Calu3 (cell line): ENCODE measurements at places on chromosomes 16 and 17.
A peak's percentile ranks its signal among the peaks of the same experiment; 100 is the strongest.

GRCh38 chr16:17294856-17295255 is 175.9 kb downstream of the XYLT1 start:
- no peak for DNase-seq
- H3K4me3 ChIP-seq: no peak overlapping the region
- H3K27ac ChIP-seq: no peak overlapping the region
- no peaks in the 10 kb centered on the region for H3K36me3 ChIP-seq
- no peaks in the 10 kb centered on the region for H3K27me3 ChIP-seq

DNA sequence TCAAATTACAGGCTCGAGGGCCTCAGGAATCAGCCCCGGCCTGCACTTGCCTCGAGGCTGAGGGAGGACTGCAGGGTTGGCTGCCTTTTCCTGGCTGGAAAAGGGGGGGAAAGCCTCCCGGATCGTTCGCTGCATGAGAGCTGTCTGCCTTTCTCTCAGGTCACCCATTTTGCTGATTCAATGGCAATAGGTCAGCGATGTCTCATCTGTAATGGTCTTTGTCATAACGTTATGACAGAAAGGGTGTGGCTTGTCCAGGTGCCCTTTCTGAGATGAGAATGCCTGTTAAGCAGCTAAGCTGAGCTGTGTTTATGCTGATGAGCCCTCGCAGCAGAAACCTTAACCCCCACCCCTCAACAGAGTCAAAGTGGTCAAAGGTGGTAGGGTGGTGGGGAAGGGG is 81.8 kb downstream of the AKAP1 start:
- no peak overlapping the region for H3K4me3 ChIP-seq
- peaks cover 13% of the 10 kb centered on the region for H3K27me3 ChIP-seq
- no peak for DNase-seq
- no peaks in the 10 kb centered on the region for H3K4me1 ChIP-seq
- no peaks in the 10 kb centered on the region for H3K36me3 ChIP-seq
- H3K27ac ChIP-seq: no peak overlapping the region

DNA sequence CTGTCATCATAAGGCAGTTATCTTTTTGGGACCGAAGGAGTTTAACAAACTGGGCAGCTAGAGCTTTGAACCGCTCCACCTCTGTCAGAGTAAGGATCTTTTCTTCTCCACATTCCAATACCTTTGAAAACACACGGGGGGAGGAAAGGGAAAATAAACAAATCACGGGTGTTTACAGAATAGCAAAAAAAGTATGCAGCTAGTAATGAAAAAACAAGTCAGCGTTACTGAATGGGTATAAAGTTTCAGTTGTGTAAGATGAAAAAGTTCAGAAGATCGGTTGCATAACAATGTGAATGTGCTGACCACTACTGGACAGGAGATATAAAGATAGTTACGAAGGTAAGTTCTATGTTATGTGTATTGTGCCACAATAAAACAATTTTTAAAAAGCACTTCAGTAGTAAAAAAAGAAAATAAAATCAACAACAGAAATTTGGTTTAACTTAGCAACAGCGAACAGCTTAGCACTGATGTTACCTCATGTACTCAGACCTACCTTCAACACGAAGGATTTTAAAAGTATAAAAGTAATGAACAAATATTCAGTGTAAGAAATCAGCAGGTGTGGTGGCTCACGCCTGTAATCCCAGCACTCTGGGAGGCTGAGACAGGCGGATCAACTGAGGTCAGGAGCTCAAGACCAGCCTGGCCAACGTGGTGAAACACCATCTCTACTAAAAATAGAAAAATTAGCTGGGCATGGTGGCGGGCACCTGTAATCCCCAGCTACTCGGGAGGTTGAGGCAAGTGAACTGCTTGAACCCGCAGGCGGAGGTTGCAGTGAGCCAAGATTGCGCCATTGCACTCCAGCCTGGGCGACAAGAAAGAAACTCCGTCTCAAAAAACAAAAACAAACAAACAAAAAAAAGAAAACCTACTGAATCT is 34.3 kb downstream of the MARF1 start:
- no peak overlapping the region for H3K27ac ChIP-seq
- peaks cover 4% of the 10 kb centered on the region for H3K4me1 ChIP-seq
- no peak for DNase-seq
- H3K4me3 ChIP-seq: no peak overlapping the region
- H3K36me3 ChIP-seq: peaks cover 36% of the 10 kb centered on the region

GRCh38 chr16:73545755-73546154 is 497.8 kb upstream of the ZFHX3 start:
- no peak for DNase-seq
- no peaks in the 10 kb centered on the region for H3K4me1 ChIP-seq
- H3K36me3 ChIP-seq: no peaks in the 10 kb centered on the region
- peaks cover 87% of the 10 kb centered on the region for H3K27me3 ChIP-seq
- H3K4me3 ChIP-seq: no peak overlapping the region
- no peak overlapping the region for H3K27ac ChIP-seq

- H3K4me3 ChIP-seq: no peak overlapping the region
- H3K27ac ChIP-seq: no peak overlapping the region
- H3K27me3 ChIP-seq: no peaks in the 10 kb centered on the region
- H3K36me3 ChIP-seq: peaks cover 64% of the 10 kb centered on the region
- no peak for DNase-seq
- H3K4me1 ChIP-seq: no peaks in the 10 kb centered on the region
Measured at GRCh38 chr17:21003007-21003621, 39.7 kb downstream of the USP22 start.

DNA sequence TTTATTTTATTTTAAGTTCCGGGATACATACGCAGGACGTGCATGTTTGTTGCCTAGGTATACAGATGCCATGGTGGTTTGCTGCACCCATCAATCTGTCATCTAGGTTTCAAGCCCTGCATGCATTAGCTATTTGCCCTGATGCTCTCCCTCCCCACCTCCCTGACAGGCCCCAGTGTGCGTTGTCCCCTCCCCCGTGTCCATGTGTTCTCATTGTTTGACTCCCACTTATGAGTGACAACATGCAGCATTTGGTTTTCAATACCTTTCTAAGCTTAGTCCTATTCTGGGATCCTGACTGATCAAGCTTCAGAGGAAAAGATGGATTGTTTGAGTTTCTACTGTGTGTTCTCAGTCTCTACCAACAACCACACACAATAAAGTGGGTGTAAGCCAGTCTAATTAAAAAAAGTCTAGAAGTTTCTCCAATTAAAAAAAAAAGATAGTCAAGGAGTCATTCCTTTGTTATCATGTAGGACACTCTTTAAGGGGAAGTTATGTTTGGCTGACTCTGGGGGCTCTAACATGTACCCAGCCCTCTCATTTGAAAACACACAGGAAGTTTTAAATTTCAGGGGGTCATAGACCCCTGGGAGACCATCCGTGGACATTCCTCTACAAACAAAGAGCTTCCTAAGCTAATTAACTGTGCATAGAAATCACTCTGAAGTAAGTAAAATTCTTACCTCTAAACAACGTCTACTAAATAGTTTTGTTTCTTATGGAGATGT is 66.3 kb upstream of the ADAMTS18 start:
- H3K27ac ChIP-seq: no peak overlapping the region
- H3K4me3 ChIP-seq: no peak overlapping the region
- H3K4me1 ChIP-seq: no peaks in the 10 kb centered on the region
- no peaks in the 10 kb centered on the region for H3K36me3 ChIP-seq
- H3K27me3 ChIP-seq: peaks cover 71% of the 10 kb centered on the region

- H3K4me3 ChIP-seq: no peak overlapping the region
- H3K4me1 ChIP-seq: no peaks in the 10 kb centered on the region
- no peak overlapping the region for H3K27ac ChIP-seq
- peaks cover 78% of the 10 kb centered on the region for H3K27me3 ChIP-seq
- H3K36me3 ChIP-seq: no peaks in the 10 kb centered on the region
- DNase-seq: no peak
Measured at GRCh38 chr17:5675625-5676421, 91.5 kb upstream of the NLRP1 start.

DNA sequence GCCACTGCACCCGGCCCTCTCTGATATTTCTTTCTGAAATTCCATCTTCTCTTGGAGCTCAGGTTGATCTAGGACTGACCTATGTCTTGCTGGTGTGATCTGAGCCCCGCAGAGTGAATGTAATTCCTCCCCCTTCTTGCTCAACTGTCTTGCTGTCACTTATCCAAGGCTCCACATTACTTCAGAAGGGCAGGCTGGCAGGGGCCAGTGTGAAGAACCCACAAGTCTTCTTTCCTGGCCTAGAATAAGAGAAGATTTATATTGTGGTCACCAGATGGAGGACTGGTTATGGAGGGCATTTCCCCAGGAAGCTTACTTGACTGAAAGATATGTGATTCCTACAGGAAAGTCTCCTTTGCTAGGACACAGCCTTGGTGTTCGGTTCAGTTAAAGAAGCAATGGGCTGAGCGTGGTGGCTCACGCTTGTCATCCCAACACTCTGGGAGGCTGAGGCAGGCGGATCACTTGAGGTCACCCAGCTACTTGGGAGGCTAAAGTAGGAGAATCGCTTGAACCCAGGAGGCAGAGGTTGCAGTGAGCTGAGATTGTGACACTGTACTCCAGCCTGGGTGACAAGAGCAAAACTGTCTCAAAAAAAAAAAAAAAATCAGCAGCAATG is 13.4 kb downstream of the ITGAL start:
- H3K4me1 ChIP-seq: peaks cover 15% of the 10 kb centered on the region
- no peak overlapping the region for H3K27ac ChIP-seq
- H3K27me3 ChIP-seq: peaks cover 15% of the 10 kb centered on the region

GRCh38 chr17:34113089-34113488 is 142.0 kb upstream of the CCL2 start:
- no peak for DNase-seq
- no peak overlapping the region for H3K4me3 ChIP-seq
- no peaks in the 10 kb centered on the region for H3K4me1 ChIP-seq
- no peak overlapping the region for H3K27ac ChIP-seq
- no peaks in the 10 kb centered on the region for H3K36me3 ChIP-seq

- no peak overlapping the region for H3K27ac ChIP-seq
- H3K27me3 ChIP-seq: peaks cover 26% of the 10 kb centered on the region
- H3K36me3 ChIP-seq: no peaks in the 10 kb centered on the region
Measured at GRCh38 chr17:72171703-72172667, 51.2 kb downstream of the SOX9 start.

DNA sequence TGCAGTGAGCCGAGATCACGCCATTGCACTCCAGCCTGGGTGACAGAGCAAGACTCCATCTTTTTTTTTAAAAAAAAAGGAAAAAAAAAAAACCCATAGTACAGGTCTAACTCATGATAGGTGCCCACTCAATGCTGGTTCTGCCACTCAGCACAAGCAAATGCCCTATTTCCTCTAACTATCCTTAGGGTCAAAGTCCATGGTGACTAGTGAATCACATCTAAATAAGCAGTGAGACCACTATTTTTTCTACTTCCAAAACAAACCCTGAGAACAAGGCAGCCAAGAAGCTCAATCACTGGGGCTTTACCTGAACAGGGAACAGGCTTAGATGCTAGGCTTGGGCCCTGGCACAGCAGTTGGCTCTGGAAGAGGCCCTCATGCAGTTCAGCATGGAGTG is 3.4 kb downstream of the BLTP2 start:
- H3K27me3 ChIP-seq: no peaks in the 10 kb centered on the region
- H3K4me3 ChIP-seq: no peak overlapping the region
- peaks cover 34% of the 10 kb centered on the region for H3K4me1 ChIP-seq
- no peak overlapping the region for H3K27ac ChIP-seq

GRCh38 chr17:33127706-33128105 is 136.1 kb downstream of the SPACA3 start:
- DNase-seq: no peak
- no peak overlapping the region for H3K4me3 ChIP-seq
- H3K4me1 ChIP-seq: no peaks in the 10 kb centered on the region
- no peaks in the 10 kb centered on the region for H3K36me3 ChIP-seq
- peaks cover 92% of the 10 kb centered on the region for H3K27me3 ChIP-seq

GRCh38 chr16:12148120-12148519 is 171.6 kb downstream of the SNX29 start:
- no peak overlapping the region for H3K27ac ChIP-seq
- H3K4me3 ChIP-seq: no peak overlapping the region
- no peaks in the 10 kb centered on the region for H3K4me1 ChIP-seq
- no peaks in the 10 kb centered on the region for H3K36me3 ChIP-seq
- DNase-seq: no peak
- no peaks in the 10 kb centered on the region for H3K27me3 ChIP-seq

GRCh38 chr17:15943971-15944758 is 765 bp upstream of the ADORA2B start:
- peak overlapping the region; percentile 75 for H3K4me3 ChIP-seq
- peak overlapping the region; percentile 71 for H3K27ac ChIP-seq
- no peaks in the 10 kb centered on the region for H3K27me3 ChIP-seq
- peaks cover 8% of the 10 kb centered on the region for H3K4me1 ChIP-seq
- peaks cover 37% of the 10 kb centered on the region for H3K36me3 ChIP-seq

DNA sequence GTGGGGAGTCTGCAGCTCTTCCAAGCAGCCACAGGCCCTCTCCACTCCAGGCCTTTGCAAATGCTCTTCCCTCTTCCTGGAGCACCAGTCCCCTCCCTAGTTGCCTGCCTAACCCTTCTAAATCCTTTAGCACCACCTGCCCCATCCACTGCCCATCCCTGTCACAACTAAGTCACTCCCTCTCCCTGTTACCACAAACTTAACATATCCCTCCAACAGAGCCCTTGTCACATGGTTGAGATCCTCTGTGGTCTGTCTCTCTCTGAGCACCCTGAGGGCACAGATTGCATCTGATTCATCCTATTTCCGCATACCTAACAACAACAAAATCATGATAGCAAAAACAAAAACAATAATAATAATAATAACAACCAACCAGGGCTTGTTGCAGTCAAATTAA is 11.0 kb upstream of the BEAN1 start:
- peaks cover 8% of the 10 kb centered on the region for H3K4me1 ChIP-seq
- H3K4me3 ChIP-seq: no peak overlapping the region
- no peaks in the 10 kb centered on the region for H3K27me3 ChIP-seq
- DNase-seq: no peak
- no peaks in the 10 kb centered on the region for H3K36me3 ChIP-seq

- no peak overlapping the region for H3K27ac ChIP-seq
- no peak for DNase-seq
- no peak overlapping the region for H3K4me3 ChIP-seq
- H3K4me1 ChIP-seq: no peaks in the 10 kb centered on the region
Measured at GRCh38 chr17:31320791-31321190, 631 bp downstream of the EVI2A start.
